RWPE2 (cell line): ENCODE measurements at places on chromosomes 16 and 17.

- no peak overlapping the region for H3K4me3 ChIP-seq
- H3K36me3 ChIP-seq: peaks cover 28% of the 10 kb centered on the region
- H3K27ac ChIP-seq: no peak overlapping the region
These were observed 19.5 kb downstream of the GPR179 start for GRCh38 chr17:38324141-38324697.

DNA sequence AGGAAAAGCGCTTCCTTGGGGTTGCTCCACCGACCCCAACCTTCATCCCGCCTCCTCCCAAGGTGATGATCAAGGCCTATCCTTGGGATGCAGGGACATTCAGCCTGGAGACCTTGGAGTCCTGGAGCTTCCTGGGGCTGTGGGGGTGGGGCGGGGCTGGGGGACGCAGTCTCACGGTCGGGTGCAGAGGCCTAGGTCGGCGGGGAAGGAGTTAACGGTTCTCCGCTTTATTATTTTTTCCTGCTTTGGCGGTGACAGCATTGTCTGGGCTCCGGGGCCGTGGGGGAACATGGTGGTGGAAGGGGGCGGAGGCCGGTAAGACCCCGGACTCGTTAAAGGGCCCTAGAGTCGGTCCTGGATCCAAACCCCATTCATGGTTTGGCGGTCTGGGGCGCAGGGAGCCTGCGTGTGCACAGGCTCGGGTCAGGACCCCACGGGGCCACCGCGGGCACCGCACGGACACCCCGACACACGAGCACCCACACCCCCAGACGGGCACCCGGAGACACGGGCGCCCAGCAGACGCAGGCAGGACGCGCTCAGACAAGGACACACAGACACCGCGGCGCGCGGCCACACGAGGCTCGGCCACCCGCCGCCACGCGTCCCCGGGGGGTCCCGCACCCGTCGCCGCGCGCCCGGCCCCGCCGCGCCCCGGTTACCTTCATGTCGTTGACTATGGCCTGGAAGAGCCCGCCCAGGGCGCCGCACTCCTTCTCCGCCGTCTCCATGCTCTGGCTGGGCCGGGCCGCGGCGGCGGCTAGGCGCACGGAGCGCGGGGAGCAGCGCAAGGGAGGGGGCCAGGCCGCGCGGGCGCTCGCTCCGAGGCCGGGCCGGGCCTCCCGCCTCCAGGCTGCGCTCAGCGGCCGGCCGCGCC is 554 bp downstream of the MTSS2 start:
- peaks cover 56% of the 10 kb centered on the region for H3K4me1 ChIP-seq
- H3K27ac ChIP-seq: peak overlapping the region; percentile 92
- peaks cover 38% of the 10 kb centered on the region for H3K36me3 ChIP-seq
- H3K4me3 ChIP-seq: peak overlapping the region; percentile 92
- DNase-seq: no peak

- H3K27me3 ChIP-seq: no peaks in the 10 kb centered on the region
- H3K36me3 ChIP-seq: no peaks in the 10 kb centered on the region
- H3K4me3 ChIP-seq: no peak overlapping the region
- peak; percentile 66 for DNase-seq
These were observed 17.1 kb downstream of the TSPOAP1 start for GRCh38 chr17:58311429-58311894.

DNA sequence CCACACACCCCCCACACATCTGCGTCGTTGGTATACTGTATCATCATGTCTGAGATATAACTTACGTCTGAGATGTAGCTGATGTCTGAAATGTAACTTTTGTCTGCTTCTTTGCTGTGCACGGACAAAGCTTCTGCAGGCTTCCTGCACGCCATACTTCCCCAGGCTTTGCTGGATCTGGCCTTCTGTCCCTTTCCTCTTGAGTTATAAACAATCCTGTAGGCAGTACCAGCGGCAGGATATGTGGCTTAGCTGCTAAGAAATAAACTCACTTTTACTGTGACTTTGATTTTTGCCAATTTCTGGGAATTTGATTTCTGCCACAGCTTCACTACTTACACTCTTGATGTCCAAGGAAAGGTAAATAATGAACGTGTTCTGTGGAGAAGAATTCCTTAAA is 184.4 kb downstream of the RPTOR start:
- H3K4me1 ChIP-seq: peaks cover 18% of the 10 kb centered on the region
- H3K4me3 ChIP-seq: no peak overlapping the region
- H3K27me3 ChIP-seq: no peaks in the 10 kb centered on the region
- DNase-seq: no peak

- H3K4me1 ChIP-seq: no peaks in the 10 kb centered on the region
- no peak overlapping the region for H3K27ac ChIP-seq
- peaks cover 57% of the 10 kb centered on the region for H3K36me3 ChIP-seq
- DNase-seq: no peak
- H3K4me3 ChIP-seq: no peak overlapping the region
These were observed 29.8 kb upstream of the ANKFY1 start for GRCh38 chr17:4293572-4293971.

DNA sequence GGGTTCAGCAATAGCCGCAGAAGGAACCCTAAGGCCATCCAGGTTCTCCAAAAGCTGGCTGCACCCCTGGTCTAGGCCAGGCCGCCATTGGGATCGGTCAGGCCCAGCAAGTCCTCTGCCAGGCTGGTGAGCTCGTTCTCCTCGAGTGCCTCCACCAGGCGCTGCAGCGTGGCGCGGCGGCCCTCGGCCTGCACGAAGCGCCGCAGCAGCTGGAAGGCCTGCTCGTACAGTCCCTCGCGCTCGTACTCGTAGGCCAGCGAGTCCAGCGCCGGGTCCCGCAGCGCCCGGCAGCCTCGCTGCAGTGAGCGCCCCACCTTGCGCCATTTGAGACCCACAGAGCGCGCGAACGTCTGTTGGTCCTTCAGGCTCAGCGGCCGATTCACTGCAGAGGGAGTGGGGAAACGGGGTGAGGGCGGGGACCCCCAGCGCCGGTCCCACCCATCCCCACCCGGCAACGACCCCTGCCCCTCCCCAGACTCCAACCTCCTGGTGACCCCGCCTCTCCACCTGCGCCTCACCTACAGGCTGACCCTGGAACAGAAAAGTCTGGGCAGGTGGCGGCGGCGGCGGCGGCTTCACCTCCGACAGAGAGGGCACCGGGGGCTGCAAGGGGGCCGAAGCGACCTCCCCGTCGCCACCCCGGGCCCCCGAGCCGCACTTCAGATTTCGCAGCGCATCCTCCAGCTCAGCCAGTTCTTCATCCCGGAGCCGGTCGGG is 3.9 kb upstream of the B3GNT9 start:
- no peaks in the 10 kb centered on the region for H3K36me3 ChIP-seq

- no peaks in the 10 kb centered on the region for H3K36me3 ChIP-seq
- DNase-seq: no peak
- no peaks in the 10 kb centered on the region for H3K27me3 ChIP-seq
- no peak overlapping the region for H3K27ac ChIP-seq
- H3K4me1 ChIP-seq: no peaks in the 10 kb centered on the region
- no peak overlapping the region for H3K4me3 ChIP-seq
These were observed 13.9 kb upstream of the TMC7 start for GRCh38 chr16:18969855-18970240.

DNA sequence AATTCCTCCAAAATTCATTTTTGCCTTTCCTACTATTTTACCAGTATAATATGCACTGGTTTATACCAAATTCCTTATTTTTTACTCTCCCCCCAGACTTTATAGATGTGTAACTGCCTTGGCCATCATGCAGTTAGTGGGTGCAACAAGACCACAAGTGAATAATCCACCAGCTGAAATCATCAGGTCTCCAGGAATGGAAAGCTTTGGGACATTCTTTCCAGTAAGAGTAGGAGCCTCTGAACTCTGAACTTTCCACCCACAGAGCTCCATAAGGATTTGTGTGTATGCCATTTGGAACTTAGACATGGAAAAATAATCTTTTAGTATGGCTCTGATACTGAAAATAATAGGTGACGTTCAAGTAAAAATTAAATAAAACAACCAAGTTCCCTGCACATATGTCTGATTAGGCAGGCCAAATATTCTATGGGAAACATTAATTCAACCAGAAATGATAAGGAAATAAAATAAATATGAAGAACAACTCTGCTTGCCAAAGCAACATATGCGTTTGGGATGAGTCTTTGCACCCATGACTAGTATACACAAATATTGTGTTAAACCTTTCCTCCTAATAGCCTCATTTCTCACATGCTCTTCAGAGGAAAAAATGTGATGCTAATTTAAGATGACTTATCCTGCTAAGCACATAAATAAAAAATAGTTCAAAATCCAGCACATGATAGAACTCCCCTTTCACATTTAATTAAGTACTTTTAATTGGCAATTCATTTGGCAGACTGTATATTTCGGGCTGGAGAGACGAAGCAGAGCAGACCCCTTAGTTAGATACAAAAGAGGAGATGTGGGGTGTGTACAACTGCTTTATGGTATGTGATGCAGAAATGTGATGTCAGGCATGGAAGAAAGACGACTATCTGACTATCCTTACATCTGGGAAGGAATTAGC is 11.6 kb upstream of the LYRM9 start:
- H3K27ac ChIP-seq: no peak overlapping the region
- H3K27me3 ChIP-seq: no peaks in the 10 kb centered on the region
- no peaks in the 10 kb centered on the region for H3K4me1 ChIP-seq
- H3K36me3 ChIP-seq: no peaks in the 10 kb centered on the region

- no peak for DNase-seq
- peak overlapping the region; percentile 26 for H3K27ac ChIP-seq
- peak overlapping the region; percentile 52 for H3K4me3 ChIP-seq
- H3K4me1 ChIP-seq: no peaks in the 10 kb centered on the region
These were observed 3.4 kb upstream of the NTN3 start for GRCh38 chr16:2467528-2468232.

GRCh38 chr17:72219824-72220493 is 99.1 kb downstream of the SOX9 start:
- H3K36me3 ChIP-seq: no peaks in the 10 kb centered on the region
- H3K4me3 ChIP-seq: no peak overlapping the region
- no peak for DNase-seq
- no peak overlapping the region for H3K27ac ChIP-seq
- no peaks in the 10 kb centered on the region for H3K4me1 ChIP-seq

- H3K27me3 ChIP-seq: no peaks in the 10 kb centered on the region
- H3K36me3 ChIP-seq: peaks cover 60% of the 10 kb centered on the region
- no peak overlapping the region for H3K27ac ChIP-seq
- peak; percentile 67 for DNase-seq
- H3K4me1 ChIP-seq: no peaks in the 10 kb centered on the region
These were observed 7.1 kb downstream of the HAS3 start for GRCh38 chr16:69112285-69113129.

DNA sequence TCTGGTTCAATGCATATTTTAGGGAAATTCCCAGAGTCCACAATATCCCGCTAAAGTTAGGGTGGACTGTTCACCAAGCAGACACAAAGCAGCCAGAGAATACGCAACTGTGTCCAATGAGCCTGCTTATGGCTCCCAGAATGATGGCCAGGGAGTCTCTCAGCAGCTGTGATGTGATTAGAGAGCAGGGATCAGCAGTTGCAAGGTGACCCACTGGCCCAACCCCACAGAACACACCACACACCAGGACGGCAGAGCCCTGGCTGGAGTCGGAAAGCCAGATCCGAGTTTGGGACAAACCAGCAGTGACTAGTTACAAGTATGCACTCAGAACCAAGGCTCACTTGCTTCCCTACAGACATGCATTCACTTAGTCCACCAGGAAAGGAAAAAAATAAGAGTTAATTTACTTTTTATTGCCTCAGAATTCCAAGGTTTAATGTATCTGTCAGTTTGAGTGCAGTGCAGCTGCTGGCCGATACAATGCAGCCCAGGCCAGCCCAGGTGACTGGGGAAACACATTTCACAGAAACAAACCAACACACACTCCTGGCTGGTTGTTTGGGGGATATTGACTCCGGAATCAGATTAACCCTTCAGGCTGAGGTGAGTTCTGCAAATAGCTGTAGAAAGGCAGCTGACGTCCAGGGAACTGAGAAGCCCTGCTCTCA is 121.7 kb downstream of the HIC1 start:
- H3K4me1 ChIP-seq: peaks cover 76% of the 10 kb centered on the region
- DNase-seq: no peak
- H3K4me3 ChIP-seq: no peak overlapping the region
- no peaks in the 10 kb centered on the region for H3K27me3 ChIP-seq

GRCh38 chr17:27480699-27481098 is 24.5 kb downstream of the KSR1 start:
- H3K36me3 ChIP-seq: no peaks in the 10 kb centered on the region
- H3K27ac ChIP-seq: no peak overlapping the region
- H3K27me3 ChIP-seq: no peaks in the 10 kb centered on the region
- H3K4me1 ChIP-seq: no peaks in the 10 kb centered on the region
- H3K4me3 ChIP-seq: no peak overlapping the region
- no peak for DNase-seq

- no peak overlapping the region for H3K27ac ChIP-seq
- no peak for DNase-seq
- H3K4me1 ChIP-seq: no peaks in the 10 kb centered on the region
These were observed 148.7 kb upstream of the ZFHX3 start for GRCh38 chr16:73196670-73197069.

DNA sequence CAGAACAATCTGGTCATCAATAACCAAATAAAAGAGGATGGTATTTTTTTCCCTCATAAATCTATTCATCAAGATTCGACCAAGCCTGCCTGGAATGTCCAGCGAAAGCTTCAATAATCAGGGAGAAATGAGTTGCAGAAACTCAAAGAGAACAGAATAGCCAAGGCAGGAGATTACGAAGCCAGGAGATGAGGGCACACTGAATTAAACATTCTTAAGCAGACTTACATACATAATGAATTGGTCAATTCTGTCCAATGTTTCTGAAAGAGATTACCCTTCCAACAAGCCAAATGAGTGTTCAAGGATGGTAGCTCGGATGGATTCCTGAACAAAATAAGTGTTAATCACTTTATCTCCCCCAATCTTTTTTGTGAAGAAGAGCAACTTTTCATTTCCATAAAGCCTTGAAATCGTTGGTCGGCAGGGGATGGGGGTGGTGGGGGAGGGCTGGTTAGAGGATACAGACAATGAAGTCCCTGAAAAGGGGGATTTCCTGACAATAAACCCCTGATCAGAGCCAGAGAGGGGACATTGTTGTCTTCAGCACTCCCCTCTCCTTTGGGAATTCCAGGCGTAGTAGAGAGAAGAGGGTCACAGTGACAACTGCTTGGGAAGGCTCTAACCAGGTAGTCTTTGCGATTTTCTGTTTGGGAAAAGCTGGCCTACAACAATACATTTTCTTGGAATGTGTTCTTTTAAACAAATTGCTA is 20.7 kb downstream of the TOX3 start:
- DNase-seq: no peak
- H3K27ac ChIP-seq: no peak overlapping the region
- no peaks in the 10 kb centered on the region for H3K27me3 ChIP-seq
- H3K4me3 ChIP-seq: no peak overlapping the region
